Common myeloid progenitor, CD34-positive (primary cell): ENCODE measurements at places on chromosomes 5 and 9.

DNA sequence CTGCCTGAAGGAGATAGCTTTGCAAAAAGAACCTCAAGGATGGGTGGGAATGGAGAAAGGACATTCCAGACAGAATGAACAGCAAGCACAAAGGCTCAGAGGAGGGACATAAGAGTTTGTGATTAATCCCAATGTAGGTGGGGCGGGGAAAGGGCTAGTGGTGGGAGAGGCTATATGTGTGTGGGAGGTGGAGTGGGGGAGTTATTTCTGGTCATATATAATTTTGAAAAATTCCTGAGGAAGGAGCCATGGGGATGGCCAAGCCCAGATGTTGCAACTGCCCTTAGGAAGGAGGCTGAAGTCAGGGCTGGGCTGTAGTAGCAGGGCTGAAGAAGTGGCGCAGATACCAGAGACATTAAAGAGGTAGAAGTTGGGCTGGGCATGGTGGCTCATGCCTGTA lies 13.4 kb upstream of the CCL27 start:
- no peak for DNase-seq
- no peak overlapping the region for H3K27ac ChIP-seq
- H3K4me3 ChIP-seq: no peak overlapping the region
- no peaks in the 10 kb centered on the region for H3K36me3 ChIP-seq
- no peaks in the 10 kb centered on the region for H3K4me1 ChIP-seq

GRCh38 chr9:698276-698675 lies 143.2 kb upstream of the DMRT1 start:
- H3K4me1 ChIP-seq: peaks cover 35% of the 10 kb centered on the region
- no peak overlapping the region for H3K27ac ChIP-seq
- H3K36me3 ChIP-seq: no peaks in the 10 kb centered on the region
- H3K4me3 ChIP-seq: no peak overlapping the region
- DNase-seq: no peak

DNA sequence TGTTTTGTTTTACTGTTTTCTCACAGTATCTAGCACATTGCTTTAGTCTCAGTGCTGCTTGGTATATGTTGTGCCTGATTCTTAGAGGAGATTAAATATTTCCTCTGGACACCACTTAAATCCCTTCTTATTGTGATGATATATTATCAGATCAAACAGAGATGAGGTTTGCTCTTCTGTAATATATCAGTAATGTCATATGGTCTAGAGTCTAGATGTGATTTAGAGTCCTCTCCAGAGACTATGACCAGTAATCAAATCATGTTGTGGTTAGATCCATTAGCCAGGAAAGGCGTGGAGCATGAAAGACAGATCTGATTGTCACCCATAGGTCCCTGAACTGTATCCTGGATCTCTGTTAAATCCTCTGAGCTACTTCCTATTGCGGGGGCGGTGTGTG lies 24.4 kb downstream of the CAMK4 start:
- H3K27me3 ChIP-seq: no peaks in the 10 kb centered on the region
- no peak overlapping the region for H3K4me3 ChIP-seq
- H3K27ac ChIP-seq: no peak overlapping the region
- no peaks in the 10 kb centered on the region for H3K4me1 ChIP-seq

- no peak overlapping the region for H3K4me3 ChIP-seq
- H3K27ac ChIP-seq: no peak overlapping the region
- H3K36me3 ChIP-seq: peaks cover 40% of the 10 kb centered on the region
- peak; percentile 25 for DNase-seq
- peaks cover 11% of the 10 kb centered on the region for H3K4me1 ChIP-seq
- no peaks in the 10 kb centered on the region for H3K27me3 ChIP-seq
These were observed 55.1 kb downstream of the NUP214 start for GRCh38 chr9:131180454-131180853.

DNA sequence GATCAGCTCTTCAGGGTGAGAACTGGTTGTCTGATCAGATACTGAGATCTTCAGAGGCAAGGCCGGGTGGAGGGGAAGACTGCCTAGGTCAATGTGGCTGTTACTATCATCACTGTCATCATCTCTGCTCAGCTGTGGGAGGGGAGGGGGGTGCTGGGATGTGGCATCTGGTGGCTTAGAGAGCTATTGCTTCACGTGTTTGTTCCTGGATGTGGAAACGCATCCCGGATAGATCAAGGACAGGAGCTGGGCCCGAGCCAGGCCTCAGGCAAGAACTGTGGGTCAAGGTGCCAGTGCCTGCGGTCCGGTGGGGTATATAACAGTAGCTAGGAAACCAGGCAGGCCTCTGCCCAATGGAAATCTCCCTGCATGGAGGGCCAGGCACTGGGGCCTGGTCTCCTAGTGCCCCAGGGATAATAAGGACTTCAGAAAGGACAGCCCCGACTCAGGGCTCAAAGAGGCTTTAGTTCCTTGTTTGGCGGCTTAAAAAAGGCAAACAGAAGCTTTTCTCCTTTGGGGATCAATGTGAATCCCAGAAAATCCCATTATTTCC lies 30.3 kb upstream of the TIFAB start:
- no peak overlapping the region for H3K4me3 ChIP-seq
- peaks cover 17% of the 10 kb centered on the region for H3K4me1 ChIP-seq
- H3K27me3 ChIP-seq: peaks cover 26% of the 10 kb centered on the region
- H3K36me3 ChIP-seq: no peaks in the 10 kb centered on the region
- peak; percentile 41 for DNase-seq
- H3K27ac ChIP-seq: no peak overlapping the region

DNA sequence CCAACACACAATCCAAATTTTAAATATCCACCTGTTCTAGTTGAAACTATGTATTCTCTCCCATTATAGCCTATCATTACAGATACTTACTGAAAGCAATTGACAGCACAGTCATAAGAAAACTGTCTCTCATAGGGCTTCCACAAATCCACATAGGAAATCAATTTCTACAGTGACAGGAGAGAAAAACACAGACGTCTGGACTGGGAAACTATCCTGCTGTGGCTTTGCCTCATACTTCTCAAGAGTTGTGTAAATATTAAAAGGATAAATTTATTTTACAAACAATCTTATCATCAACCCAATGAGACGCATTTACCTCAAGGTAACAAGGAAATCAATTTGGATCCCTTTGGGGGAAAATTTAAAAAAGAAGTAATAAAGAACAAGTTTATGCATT lies 517.5 kb downstream of the EFNA5 start:
- no peaks in the 10 kb centered on the region for H3K36me3 ChIP-seq
- no peak overlapping the region for H3K4me3 ChIP-seq
- H3K4me1 ChIP-seq: no peaks in the 10 kb centered on the region
- H3K27me3 ChIP-seq: no peaks in the 10 kb centered on the region
- DNase-seq: no peak

GRCh38 chr9:93595861-93596365 lies 19.5 kb downstream of the PHF2 start:
- peaks cover 21% of the 10 kb centered on the region for H3K4me1 ChIP-seq
- no peak overlapping the region for H3K27ac ChIP-seq
- no peak overlapping the region for H3K4me3 ChIP-seq

DNA sequence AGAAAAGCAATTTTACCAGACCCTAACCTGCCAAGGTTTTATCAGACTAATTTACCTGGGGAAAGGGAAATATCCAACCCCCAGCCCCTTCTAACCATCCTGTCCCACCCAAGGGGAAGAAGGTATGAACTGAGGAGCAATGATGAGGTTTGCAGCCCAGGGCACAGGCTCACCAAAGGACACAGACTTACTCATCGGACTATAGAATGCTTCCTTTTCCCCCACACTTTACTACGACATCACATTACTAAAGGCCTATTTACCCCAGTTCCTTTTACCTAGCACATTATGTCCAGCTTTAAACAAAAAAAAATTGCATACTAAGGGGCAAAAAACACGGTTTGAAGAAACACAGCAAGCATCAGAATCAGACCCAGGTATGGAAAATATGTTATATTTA lies 94.1 kb upstream of the FST start:
- H3K36me3 ChIP-seq: no peaks in the 10 kb centered on the region
- no peaks in the 10 kb centered on the region for H3K27me3 ChIP-seq
- no peaks in the 10 kb centered on the region for H3K4me1 ChIP-seq
- DNase-seq: no peak
- H3K4me3 ChIP-seq: no peak overlapping the region

- H3K27me3 ChIP-seq: peaks cover 3% of the 10 kb centered on the region
- no peaks in the 10 kb centered on the region for H3K4me1 ChIP-seq
- H3K36me3 ChIP-seq: no peaks in the 10 kb centered on the region
These were observed 144.7 kb upstream of the MPDZ start for GRCh38 chr9:13424204-13424603.

- peaks cover 50% of the 10 kb centered on the region for H3K4me1 ChIP-seq
- H3K36me3 ChIP-seq: no peaks in the 10 kb centered on the region
- no peak overlapping the region for H3K27ac ChIP-seq
- no peak overlapping the region for H3K4me3 ChIP-seq
- no peaks in the 10 kb centered on the region for H3K27me3 ChIP-seq
These were observed 191.6 kb upstream of the MSX2 start for GRCh38 chr5:174532455-174533453.

GRCh38 chr9:104279535-104280177 lies 185.5 kb downstream of the SMC2 start:
- DNase-seq: no peak
- H3K27ac ChIP-seq: no peak overlapping the region
- no peak overlapping the region for H3K4me3 ChIP-seq
- no peaks in the 10 kb centered on the region for H3K4me1 ChIP-seq
